Activated CD8-positive, alpha-beta memory T cell treated with anti-CD3 and anti-CD28 coated beads for 24 hours (primary cell): ENCODE measurements at places on chromosomes 16 and 17.

DNA sequence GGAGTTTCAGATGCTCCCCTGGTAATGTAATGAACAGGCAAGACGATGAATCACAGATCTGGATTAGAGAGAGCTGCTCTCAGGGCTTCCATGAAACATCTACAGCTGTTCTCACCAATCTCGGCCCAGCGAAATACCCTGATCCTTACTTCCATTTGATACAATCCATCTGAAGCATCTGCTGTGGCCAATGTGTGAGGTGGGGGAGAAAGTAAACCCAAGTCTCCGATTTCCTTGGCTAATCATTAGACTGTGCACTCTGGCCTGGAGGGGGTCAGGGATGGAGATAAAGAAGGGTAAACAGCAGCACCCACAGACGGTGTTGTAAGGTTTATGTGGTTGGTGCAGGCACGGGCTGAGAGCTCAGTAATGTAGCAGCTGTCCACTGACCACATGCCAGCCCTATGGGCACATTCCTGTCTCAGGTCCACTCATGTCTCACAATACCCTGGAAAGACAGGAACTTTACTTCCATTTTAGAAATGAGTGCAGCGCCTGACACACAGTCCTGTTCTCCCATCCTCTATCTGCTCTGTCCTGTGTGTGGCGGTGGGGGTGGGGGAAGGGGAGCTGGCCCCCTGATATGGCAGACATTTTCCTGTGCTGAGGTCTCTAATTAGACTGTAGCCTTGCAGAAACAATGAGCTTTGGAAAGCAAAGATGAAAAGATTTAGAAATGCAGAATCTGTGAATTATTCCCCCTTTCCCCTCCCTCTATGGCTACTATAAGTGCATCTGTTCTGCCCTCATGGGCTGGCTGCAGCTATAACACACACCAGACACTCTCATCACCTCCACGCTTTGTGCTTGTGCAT is 48.3 kb upstream of the ERN1 start:
- no peak for DNase-seq

DNA sequence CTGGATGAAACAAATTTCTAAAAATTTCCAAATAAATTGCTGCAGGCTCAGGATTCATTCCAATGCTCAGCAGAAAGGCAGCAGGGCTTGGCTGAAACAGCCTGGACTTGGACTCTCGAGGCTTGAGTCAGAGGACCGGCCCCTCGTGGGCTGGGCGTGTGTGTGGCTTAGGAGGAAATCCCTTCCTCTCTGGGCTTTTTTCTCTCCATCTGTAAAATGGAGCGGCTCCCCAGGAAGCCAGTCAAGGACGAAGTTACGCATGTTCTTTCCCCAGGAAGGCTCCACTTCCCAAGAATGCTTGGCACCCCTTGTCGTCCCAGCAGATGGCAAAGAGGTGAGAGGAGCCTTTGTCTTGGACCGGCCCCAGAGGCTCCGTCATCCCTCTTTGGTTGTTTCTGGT is 13.5 kb downstream of the SLC46A1 start:
- DNase-seq, result no peak

DNA sequence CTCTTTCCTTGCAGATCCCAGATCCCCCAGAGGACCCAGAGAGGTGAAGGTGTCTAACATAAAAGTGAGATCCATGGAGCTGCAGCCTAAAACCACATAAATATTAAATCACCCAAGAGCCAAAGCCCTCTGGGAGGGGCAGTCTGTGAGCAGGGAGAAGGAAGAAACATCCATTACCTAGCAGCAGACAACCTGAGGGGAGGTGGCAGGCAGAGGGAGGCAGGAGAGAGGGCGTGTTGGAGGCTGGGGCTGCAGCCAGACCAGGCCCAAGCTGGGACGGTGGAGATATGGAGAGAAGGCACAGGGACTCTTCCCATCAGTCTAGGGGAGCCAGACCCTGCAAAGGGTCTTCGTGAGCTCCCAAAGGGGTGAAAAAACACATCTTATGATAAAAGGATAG is 101.1 kb downstream of the SHISA6 start:
- no peak for DNase-seq

DNA sequence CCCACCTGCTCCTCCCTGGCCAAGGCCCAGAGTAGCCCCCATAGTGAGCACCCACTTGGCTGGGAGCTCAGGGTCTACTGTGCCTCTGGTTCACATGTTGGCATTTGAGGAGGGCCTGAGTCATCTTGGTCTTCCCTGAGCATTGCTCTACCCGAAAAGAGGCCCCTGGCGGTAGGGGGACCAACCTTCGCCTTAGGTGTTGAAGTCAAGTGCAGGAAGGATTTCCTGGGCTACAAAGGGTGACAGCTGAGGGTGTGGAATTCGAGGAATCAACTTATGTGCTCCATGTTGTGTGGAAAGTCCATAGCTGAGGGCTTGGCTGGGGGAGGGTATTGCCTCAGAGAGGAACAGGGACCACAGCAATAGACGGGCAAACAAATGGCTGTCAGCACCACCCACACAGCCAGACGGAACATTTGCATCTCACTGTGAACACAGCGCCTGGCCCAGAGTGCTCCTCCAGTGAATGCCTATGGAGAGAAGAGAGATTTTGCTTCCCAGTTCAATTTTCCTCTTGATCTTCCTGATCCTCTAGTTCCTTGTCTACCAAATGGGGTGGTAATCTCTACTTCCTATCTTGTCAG is 35.6 kb upstream of the NGFR start:
- no peak for DNase-seq

DNA sequence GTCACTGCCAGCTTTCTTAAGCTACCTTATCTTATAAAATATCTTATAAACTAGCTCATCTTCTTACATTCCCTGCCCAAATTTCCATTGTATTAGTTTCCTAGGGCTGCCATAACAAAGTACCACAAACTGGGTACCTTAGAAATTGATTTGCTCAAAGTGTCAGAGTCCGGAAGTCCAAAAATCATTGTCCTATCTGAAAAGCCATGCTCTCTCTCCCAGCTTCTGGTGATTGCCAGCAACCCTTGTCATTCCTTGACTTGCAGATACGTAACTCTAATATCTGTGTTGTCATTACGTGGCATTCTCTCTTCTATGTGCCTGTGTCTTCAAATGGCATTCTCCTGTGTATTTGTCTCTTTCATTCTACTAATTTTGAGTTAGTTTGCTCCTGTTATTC is 2.3 kb upstream of the ABCA10 start:
- no peak for DNase-seq
